ENCODE measurements at places on chromosomes 12 and 14.

GRCh38 chr12:132593521-132593920 lies 16.9 kb downstream of the LRCOL1 start:
- no peak for DNase-seq

DNA sequence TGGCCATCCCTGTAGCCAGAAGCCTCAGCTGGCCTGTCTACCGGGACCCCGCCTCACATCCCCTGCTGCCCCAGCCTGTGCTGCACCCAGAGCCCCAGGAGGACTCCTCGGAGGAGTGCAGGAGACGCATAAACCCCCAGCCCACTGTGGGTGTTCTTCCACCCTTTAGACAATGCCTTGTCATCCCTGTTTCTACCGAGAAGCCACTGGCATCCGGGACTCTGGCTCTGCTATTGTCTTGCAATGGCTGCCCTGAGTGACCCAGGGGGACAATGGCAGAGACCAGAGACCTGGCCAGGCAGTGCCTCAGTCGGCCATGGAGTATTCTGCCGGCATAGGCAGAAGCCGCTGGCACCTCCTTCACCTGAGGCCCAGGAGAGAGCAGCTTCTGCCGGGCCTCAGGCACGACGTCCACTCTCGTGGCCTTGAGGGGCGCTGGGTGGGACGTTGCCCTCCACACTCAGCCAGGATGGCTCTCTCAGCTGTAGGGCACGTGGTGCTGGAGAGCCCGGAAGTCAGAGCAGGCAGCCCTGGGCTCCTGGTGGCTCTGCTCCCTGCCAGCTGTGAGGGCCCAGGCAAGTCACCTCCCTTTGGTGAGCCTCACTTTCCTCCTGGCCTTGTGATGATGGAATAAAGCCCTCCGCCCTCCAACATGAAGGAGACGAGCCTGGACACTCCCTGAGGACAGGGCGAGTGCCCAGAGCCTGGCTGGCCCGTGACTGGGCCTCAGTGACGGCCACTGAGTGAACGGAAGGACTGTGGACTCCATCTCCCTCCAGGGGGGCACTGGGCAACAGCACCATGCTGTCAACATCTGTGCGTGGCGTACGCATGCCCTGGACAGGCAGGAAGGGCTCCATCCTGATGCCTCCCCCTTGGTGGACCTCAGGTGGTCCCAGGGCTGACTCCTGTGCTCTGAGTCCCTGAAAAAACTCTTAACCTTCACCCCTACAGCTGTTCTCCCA lies 41.0 kb downstream of the TRAFD1 start:
- no peak for DNase-seq

GRCh38 chr12:65607401-65607841 lies 216.9 kb upstream of the HMGA2 start:
- DNase-seq: no peak

GRCh38 chr14:71539650-71540285 lies 392.5 kb upstream of the RGS6 start:
- DNase-seq: no peak

GRCh38 chr12:64895526-64895925 lies 71.1 kb downstream of the TBC1D30 start:
- DNase-seq: no peak

GRCh38 chr14:66306101-66306500 lies 180.1 kb upstream of the CCDC196 start:
- no peak for DNase-seq

DNA sequence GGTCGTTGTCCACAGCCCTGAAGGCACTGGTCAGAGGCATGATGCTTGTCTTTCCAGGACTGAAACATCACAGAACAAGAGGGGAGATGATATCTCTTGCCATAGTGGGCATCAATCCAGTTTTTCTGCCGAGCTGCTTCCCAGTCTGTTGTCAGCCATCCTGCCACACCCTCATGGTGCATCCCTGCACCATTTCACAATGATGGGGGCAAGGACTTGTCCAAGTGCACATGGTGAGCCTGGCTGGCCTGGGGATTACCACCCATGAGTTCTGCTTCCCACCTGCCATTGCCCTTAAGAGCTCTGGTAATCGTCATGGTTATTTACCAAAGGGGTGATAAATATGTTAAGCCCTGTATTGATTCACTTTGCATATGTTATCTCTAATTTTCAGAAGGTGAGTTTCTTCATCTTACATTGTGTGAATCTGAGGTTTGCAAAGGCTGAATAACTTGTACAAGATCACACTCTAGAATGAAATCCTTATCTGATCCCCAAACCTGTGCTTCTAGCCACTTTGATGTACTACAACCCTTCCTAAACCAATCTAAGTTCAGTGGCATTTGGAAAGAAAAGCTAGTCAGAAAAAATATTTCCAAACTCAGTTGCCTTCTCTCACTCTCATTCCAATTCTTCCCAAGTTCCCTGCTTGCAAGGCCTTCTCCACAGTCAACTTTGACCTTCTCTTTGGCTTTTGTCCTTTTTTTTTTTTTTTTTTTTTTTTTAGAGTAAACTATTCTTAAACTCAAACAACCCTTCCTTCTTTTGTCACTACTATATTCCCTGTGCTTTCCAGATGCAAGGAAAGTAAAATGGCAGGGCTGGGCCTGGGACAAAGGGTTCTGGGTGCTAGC lies 2.3 kb downstream of the AVIL start:
- no peak for DNase-seq

GRCh38 chr12:52009081-52009751 lies 2.5 kb downstream of the TAMALIN start:
- DNase-seq: no peak

DNA sequence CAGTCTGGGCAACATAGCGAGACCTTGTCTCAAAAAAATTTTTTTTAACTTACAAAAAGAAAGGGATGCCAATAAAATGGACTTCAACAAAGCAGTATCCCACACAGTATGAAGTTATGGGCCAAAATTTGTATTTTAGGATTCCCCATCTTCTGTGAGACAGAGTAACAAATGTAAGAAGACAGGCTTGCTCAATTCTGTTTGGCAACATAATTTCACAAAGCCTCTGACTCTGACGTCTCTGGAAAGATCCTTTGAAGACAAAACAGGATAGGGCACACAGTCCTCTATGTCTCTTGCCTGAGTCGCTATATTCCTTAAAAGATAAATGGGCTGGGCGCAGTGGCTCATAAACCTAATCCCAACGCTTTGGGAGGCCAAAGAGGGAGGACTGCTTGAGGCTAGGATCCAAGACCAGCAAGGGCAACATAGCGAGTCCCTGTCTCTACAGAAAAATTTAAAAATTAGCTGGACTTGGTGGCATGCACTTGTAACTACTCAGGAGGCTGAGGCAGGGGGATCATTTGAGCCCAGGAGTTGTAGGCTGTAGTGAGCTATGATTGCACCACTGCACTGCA lies 1.1 kb upstream of the HOMEZ start:
- DNase-seq: no peak

- no peak for DNase-seq
Measured at GRCh38 chr14:22466491-22466890, 122.5 kb downstream of the DAD1 start.

DNA sequence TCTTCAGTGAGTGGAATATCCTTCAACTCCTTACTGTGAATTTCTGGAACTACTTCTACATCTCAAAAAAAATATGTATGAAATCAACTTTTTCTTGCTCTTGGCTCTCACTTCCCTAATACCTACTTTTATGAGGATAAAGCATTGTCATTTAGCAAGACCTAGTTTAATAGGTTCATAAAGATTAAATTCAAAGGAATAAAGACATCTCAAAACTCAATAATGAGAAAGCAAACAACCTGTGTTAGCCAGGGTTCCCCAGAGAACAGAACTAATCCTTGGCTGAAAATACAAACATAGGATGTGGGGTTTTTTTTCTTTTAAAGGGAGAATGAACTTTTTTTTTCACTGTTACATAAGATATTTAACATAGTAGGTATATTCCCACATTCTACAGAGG lies 57.9 kb downstream of the SCFD1 start:
- no peak for DNase-seq

DNA sequence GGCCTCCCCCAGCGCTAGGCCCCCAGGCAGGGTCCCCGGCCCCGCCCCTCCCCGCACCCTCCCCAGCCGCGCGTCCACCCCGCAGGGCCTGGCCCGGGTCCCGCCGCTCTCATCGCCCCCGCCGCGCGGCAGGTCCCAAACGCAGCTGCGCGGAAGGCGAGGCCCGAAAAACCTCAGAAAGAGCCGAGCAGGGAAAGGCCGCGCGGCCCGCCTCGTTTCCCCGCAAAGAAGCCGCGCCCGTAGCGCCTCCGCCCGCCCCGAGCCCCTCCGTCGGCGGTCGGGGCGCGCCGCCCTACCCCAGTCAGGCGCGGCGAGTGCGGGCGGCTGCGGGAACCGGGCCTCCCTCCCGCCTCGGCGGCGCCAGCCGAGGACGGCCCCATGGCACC lies 324 bp downstream of the POLE start:
- peak; percentile 20 for DNase-seq

- DNase-seq: peak; percentile 26
Measured at GRCh38 chr12:123971770-123972456, 718 bp downstream of the CCDC92 start.

- no peak for DNase-seq
Measured at GRCh38 chr12:51823875-51824565, 24.5 kb downstream of the FIGNL2 start.

DNA sequence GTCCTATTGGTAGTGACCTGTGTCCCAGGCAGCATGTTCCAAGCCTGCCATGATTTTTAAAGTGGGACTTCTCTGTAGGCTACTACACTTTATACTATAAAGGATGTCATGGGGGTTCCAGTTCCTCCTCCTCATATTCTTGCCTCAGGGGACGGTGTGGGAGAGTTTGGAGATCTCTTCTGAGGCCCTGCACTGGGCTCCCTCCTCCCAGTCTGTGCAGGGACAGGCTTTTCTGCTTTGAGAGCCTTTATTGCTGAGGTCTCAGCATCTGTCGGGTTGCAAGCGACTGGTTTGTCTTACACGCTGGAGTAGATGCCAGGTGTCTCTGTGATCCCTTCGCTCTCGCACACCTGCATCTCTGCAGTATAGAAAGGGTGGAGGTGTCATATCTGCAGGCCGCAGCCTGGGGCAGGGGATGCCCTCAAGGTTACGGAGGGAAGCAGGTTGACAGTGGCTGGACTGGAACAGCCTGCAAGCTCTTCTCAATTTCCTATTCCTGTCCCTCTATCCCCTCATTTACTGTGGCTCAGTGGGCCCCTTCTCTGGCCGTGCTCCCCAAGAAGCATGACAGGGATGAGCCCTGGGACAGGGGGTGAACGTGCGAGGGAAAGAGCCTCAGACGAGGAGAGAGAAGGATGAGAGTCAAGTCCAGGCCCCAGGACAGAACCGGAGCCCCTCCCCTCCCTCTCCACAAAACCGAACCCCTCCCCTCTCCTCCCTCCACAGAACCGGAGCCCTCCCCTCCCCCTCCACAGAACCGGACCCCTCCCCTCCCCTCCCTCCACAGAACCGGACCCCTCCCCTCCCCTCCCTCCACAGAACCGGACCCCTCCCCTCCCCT lies 51.3 kb downstream of the SLC6A12 start:
- no peak for DNase-seq

DNA sequence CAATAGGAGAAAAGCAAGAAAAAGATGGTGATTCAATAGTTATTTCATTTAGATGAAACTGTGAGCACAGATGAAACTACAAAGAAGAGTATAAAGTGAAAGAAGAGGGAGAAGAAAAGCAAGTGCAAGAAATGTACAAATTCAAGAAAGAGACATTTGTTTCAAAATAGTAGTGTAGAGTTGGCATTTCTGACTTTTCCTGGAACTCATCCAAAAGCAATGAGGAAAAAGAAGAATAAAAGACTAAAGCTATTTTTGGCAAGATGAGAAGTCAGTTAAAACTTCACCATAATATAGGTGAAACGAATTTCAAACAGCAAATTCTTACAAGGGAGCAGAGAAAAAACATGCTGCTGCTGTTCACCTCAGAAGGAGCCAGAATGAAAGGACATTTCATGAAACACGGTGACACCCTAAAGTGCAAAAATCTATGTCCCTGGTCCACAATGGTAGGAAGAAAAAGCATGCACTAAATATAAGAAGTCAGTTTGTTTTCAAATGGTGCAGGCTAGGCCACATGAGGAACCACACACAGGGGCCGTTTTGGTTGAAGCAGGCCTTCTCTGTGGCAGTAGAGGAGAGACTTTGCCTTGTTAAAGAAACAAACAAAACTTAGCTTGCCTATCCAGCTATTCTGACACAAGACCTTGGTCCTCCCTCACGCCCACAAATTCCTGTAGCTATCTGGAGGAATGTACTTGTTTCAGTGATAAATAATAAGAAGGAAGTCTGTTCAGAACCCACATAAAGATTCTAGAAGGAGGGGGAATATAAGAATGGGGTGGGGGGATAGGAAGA lies 11.1 kb upstream of the CMAS start:
- no peak for DNase-seq

GRCh38 chr14:82854131-82854530 lies 1320.5 kb upstream of the SEL1L start:
- DNase-seq: no peak

GRCh38 chr14:20971705-20972021 lies 16.4 kb downstream of the RNASE2 start:
- DNase-seq: no peak
